H1 (cell line): ENCODE measurements at places on chromosomes 3 and 15. TPM values are rescaled to one million over a fixed set of nuclear protein-coding genes. Genes with fewer than 3 reads are reported as not detected.

- no peaks in the 10 kb centered on the region for H3K36me3 ChIP-seq
- no peak overlapping the region for H3K27ac ChIP-seq
- no peaks in the 10 kb centered on the region for H3K27me3 ChIP-seq
Measured at GRCh38 chr3:101625879-101626278, 51.1 kb downstream of the ZBTB11 start.

The RAB8B gene
- total RNA-seq: 47.0 and 47.8 TPM in 2 replicates

The KIF7 gene
- 14.0 TPM in 2 replicates for total RNA-seq

DNA sequence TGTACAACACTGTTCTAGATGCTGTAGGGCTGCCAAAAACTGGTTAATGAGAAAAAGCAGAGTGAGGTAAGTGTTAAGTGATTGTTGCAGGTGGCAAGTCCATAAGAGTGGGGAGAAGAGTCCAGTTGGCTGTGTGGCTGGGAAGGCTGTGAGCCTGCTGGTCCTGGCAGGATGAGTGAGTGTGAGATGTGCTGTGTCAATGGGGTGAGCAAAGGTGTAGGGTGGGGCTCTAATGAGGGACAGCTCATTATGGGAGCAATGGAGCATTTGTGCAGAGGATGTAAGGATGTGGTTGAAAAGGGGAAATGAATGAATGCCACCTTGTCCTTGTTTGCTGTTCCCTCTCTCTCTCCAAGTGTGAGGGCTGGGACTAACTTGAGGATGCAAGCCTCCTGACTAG lies 145.3 kb upstream of the ROPN1 start:
- H3K4me1 ChIP-seq: no peaks in the 10 kb centered on the region
- H3K36me3 ChIP-seq: no peaks in the 10 kb centered on the region
- H3K27me3 ChIP-seq: no peaks in the 10 kb centered on the region
- no peak overlapping the region for H3K27ac ChIP-seq
- no peak overlapping the region for H3K4me3 ChIP-seq
- no peak for DNase-seq

DNA sequence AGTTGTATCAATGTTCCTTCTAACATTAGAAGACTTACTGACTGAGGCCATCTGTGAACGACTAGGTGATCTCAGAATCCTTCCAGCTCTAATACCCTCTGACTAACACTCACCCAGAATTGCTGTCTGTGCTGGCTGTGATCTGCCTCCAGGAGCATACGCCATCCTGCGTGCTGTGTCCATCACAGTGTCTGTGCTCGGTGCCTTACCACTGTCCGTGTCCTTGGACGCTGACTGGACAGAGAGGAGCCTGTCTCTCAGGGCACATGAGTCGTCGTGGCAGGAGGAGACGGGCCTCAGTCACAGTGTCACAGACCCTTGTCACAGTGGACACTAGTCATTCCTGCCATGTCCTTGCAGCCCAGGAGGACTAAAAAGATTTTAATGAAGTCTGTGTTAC lies 83.1 kb downstream of the LMLN start:
- H3K27ac ChIP-seq: no peak overlapping the region
- H3K4me1 ChIP-seq: no peaks in the 10 kb centered on the region
- DNase-seq: no peak
- no peak overlapping the region for H3K4me3 ChIP-seq
- no peaks in the 10 kb centered on the region for H3K27me3 ChIP-seq

GRCh38 chr3:111913163-111913763 lies 54.2 kb downstream of the PHLDB2 start:
- peaks cover 3% of the 10 kb centered on the region for H3K4me1 ChIP-seq
- no peaks in the 10 kb centered on the region for H3K36me3 ChIP-seq
- no peak for DNase-seq
- peaks cover 4% of the 10 kb centered on the region; the same call in 1 of the 2 replicates for H3K27me3 ChIP-seq
- H3K4me3 ChIP-seq: no peak overlapping the region

The CXCR6 gene
- total RNA-seq: not detected in 2 replicates

The CAPN3 gene
- 0.75 and 0.80 TPM in 2 replicates for total RNA-seq

DNA sequence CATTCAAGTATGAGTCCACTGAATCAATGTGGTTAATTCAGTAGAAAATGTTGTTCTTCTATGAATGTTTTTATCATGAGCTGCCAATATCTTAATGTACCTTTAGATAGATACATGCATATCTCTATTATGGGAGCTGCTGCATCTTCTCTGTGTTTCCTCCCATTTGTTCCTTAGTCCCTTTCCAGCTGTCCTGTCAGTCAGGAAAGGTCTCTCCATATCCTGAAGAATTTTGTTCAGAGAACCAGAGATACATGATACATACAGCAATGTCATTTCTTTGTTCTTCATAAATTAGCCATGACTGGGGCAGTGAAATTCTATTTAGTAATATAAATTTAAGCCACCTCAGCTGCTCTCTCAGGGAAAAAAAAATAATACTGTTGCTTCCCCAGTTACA lies 103.7 kb downstream of the P3H2 start:
- H3K27ac ChIP-seq: no peak overlapping the region
- no peak overlapping the region for H3K4me3 ChIP-seq
- peaks cover 17% of the 10 kb centered on the region; the same call in 1 of the 2 replicates for H3K4me1 ChIP-seq
- no peaks in the 10 kb centered on the region for H3K27me3 ChIP-seq

The RASSF1 gene
- total RNA-seq: 10.3 and 11.2 TPM in 2 replicates

DNA sequence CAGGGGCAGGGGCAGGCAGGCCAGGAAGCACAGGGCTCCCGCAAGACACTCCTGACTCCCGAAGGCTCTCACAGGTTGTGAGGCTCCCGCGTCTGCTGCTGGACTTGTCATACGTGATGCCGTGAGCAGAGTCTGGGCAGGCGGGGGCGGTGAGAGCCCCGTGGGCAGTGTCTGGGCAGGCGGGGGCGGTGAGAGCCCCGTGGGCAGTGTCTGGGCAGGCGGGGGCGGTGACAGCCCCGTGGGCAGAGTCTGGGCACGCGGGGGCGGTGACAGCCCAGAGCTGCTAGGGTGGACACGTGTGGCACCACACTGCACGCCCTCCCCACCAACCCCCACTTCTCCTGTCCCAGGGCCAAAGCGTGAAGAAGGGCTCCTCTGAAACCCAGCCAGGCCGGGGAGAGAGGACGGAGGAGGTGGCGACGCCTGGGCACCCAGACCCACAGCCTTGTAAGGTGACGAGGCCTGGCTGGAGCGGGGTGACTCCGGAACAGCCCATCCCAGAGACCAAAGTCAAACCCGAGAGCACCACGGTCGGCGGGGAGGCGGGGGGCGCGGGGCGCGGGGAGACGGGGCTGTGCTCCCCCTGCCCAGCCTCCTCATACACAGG lies 35.0 kb downstream of the TNK2 start:
- no peak overlapping the region for H3K27ac ChIP-seq
- H3K36me3 ChIP-seq: no peaks in the 10 kb centered on the region; the same call in 1 of the 2 replicates
- H3K27me3 ChIP-seq: no peaks in the 10 kb centered on the region
- H3K4me1 ChIP-seq: no peaks in the 10 kb centered on the region

DNA sequence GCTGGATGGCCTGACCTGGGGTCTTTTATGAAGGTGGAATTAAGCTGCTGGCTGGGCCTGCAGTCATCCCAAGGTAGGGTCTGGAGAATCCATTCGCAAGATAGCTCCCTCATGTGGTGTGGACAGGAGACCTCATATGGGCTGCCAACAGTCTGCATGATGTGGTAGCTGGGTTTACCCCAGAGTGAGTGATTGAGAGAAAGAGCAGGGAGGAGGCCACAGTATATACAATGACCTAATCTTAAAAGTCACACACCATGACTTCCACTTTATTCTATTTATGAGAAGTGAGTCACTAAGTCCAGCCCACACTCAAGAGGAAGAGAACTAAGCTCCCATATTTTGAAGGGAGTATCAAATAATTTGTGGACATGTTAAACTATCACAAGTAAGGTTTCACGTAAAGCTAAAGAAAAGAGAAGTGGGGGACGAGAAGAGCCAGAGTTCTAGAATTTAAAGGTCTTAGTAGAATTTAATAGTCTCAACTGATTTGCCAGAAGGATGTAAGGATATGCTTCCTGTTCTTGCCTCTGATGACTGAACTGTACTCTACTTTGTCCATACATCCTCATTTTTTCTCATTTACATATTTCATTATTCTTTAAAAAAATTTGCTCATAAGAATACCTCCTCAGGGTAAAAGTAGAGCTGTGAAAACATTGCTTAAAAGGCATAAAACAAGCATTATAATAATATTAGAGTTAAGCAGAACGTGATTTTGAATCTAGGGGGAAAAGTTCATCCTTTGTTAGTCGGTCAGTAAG lies 184.4 kb downstream of the PEX5L start:
- H3K27ac ChIP-seq: no peak overlapping the region
- no peaks in the 10 kb centered on the region for H3K36me3 ChIP-seq
- no peaks in the 10 kb centered on the region for H3K4me1 ChIP-seq
- no peak for DNase-seq
- H3K4me3 ChIP-seq: no peak overlapping the region
- H3K27me3 ChIP-seq: no peaks in the 10 kb centered on the region

DNA sequence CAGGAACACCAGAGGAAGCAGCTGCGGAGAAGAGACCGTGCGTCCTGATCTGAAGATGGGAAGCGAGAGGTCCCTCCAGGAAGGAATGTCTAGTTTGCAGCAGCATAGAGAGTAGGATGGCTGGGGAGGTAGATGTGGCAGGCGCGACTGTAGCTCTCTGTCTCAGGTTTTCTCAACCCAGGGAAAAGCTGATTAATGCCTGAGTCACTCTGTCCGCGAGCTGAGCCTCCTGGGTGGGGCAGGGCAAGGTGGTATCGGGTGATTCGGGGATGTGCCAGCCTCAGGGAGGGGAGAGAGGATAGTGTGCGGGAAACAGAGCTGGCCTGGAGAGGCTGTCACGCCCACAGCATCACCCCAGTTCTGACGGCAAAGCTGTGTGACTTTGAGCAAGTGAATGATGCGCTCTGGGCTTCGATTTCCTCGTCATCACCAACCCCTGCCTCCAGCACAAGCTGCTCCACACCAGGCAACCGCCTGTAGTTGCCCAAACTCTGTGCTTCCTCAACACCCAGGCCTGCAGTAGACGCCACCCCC lies 28.4 kb downstream of the CPN2 start:
- no peaks in the 10 kb centered on the region; the same call in 1 of the 2 replicates for H3K4me1 ChIP-seq
- DNase-seq: no peak
- no peaks in the 10 kb centered on the region for H3K36me3 ChIP-seq
- H3K27ac ChIP-seq: no peak overlapping the region
- no peaks in the 10 kb centered on the region for H3K27me3 ChIP-seq
- no peak overlapping the region for H3K4me3 ChIP-seq

DNA sequence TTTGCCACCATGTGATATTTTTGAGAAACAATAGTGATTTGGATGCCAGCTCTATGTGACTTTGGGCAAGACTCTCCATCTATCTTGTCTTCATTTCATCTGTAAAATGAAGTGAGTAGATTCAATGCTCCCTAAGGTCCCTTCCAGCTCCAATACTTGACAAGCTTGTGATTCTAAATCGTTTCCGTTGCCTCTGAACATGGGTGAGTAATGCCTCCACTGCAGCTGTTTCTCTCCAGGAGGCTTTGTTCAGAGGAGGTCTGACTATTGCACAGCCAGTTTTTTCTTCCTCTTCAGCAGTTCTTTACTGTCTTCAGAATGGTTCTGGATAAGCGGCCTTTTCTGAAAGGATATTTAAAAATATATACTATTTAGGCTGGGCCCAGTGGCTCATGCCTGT lies 14.8 kb upstream of the TMOD3 start:
- H3K4me1 ChIP-seq: no peaks in the 10 kb centered on the region; the same call in 1 of the 2 replicates
- H3K36me3 ChIP-seq: no peaks in the 10 kb centered on the region
- no peak for DNase-seq

The NUDT16 gene
- 18.3 and 19.1 TPM in 2 replicates for total RNA-seq
